Activated naive CD4-positive, alpha-beta T cell treated with anti-CD3 and anti-CD28 coated beads for 36 hours (primary cell): ENCODE measurements at places on chromosomes 4 and X.
A peak's percentile ranks its signal among the peaks of the same experiment; 100 is the strongest.

DNA sequence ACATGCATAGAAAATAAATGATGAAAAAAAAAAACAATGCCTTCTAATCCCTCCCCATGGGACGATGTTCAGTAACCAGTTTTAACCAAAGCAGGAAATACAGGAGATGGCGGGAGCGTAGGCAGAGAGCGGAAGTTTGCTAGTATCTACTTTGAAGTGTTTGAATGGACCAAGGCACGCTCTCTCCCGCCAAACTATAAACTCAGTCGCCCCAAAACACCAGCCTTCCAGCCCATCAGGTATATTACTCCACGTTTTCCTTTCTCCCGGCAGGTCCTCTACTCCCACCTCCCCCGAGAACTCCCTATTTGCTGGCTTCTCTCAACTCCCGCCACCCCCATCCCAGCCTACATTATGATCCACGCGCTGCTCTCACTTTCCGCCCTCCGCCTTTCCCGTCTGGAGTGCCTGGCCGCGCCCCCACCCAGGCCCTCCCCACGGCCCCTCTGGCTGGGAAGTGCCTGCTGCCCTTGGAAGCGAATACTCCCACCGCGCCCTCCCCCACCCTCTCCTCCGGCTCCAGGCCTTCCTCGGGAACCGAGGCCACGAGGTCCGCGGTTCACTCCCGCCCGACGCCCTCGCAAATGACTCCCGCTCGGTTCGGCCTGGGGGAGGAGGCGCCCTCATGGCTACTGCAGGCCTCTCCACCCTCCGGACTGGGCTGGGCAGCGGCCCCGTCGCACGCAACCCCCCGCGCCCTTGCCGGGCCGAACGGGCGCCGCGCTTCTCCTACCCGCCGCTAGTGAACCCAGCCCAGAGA, 723 bp downstream of the DHX15 start:
- peak; percentile 71 for DNase-seq

DNA sequence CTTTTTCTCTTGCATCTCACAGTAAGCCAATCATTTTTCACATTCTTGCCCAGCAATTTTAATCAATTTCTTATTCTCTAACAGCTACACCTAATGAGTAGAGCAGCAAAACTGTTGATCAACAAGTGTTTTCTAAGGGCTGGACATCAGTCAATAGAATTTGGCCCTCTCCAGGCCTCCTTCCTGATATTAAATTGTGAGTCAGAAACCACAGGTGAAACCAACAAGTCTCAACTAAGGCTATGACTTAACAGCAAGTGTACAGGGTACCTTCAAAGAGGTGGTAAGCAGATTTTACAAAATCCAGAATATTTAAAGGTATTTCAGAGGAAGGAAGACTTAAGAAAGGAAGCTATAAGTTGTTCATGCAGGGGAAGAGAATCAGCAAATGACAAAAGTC, 156.5 kb upstream of the ARHGAP24 start:
- DNase-seq: no peak

DNA sequence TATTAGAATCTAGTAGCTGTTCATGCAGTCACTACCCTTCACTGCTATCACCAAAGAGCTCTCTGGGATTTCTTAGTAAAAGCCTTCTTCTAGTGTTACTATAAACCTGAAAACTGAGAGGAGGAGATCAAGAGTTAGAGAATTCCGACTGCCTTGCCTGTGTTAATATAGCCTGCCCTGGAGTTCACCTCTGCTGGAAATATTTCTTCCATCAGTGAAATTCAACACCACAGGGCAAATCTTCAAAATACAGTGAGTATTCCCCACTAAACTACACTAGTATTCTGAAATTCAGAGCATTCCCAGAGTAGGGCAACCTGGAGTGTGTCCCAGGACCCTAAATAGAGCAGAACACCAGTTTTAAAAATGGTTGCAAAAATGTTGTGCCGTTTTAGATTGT, 301.1 kb downstream of the ARHGAP24 start:
- no peak for DNase-seq

DNA sequence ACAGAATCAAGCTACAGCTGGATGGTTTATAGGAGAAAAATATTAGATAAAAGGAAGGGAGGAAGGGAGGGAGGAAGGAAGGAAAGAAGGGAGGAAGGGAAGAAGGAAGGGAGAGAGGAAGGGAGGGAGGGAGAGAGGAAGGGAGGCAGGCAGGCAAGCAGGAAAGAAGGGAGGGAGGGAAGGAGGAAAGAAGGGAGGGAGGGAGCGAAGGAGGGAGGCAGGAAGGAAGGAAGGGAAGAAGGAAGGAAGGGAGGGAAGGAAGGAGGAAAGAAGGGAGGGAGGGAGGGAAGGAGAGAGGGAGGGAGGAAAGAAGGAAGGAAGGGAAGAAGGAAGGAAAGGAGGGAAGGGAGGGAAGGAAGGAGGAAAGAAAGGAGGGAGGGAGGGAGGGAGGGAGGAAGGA, 77.9 kb upstream of the C1QTNF7 start:
- DNase-seq: no peak

- DNase-seq: no peak
Observed at GRCh38 chr4:147303174-147303872, 177.6 kb upstream of the EDNRA start.

DNA sequence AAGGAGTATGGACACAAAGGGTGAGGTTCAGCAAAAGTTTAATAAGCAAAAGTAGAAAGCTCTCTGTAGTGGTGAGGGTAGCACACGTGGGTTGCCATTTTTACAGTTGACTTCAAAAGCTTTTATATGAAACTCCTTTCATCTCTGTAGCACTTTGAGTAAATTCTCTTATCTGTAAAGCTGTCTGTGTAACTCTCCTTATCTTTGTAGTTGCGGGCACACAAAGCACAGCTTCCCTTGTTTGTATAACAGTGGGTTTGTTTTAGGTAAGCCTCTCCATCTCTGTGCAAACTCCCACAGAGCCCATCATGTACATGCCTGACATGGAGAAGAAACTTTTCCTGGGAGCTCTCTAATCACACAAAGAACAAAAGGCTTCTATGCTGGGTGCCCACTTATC, 325.9 kb upstream of the PABPC5 start:
- no peak for DNase-seq

DNA sequence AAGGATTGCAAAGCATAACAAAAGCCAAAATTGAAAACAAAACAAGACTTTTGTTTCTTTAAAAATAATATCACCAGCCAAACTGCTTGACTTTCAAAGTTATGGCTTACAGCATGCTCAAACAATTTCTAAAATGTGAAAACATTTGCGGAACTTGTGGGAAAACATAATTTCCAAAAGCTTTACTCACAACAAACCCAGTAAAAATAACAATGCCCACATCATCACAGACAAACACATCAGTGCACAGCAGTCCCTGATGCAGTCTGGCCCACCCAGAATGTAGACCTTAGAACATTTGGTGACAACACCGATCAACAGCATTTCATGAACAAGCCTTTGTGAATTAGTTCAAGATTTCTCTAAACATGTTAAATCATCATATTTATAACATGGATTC, 98.9 kb downstream of the ARHGAP6 start:
- DNase-seq: no peak

DNA sequence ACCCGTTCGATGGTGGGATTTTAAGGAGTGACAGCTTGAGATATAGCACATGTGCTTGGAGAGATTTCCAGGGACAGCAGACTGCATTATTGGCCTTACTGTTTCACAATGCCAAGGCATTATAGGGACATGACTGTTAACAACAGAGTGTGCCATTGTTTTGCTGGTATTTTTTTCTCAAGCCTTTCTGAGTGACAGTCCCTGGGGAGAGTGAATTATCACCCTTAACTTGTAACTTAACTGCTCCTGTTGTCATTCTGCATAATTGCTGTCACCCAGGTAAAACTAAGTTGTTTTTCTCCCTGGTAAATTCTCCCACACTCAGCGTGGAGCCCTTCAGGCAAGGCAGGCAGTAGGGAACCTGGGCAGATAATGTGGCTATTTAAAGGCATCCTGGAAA, 989.2 kb upstream of the LCORL start:
- DNase-seq: no peak

DNA sequence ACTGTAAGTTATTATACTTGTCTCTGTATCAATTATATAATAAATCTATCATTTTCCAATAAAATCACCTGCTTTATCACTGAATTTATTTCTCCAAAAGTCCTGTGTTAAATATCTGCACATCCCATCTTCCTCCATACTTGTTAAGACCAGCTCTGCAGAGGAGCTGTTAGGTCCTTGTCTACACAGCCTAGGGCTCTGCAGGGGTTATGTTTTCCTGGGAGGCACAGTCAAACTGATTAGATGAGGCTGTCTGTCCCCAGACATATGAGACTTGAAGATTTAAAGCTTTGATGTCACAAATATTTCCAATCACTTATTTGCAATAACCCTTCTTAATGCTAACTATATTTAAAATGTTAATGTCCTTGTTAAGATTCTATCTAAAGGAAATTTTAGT, 446.8 kb downstream of the TRAM1L1 start:
- no peak for DNase-seq

- DNase-seq: no peak
Observed at GRCh38 chr4:26786916-26787315, 73.7 kb upstream of the STIM2 start.

DNA sequence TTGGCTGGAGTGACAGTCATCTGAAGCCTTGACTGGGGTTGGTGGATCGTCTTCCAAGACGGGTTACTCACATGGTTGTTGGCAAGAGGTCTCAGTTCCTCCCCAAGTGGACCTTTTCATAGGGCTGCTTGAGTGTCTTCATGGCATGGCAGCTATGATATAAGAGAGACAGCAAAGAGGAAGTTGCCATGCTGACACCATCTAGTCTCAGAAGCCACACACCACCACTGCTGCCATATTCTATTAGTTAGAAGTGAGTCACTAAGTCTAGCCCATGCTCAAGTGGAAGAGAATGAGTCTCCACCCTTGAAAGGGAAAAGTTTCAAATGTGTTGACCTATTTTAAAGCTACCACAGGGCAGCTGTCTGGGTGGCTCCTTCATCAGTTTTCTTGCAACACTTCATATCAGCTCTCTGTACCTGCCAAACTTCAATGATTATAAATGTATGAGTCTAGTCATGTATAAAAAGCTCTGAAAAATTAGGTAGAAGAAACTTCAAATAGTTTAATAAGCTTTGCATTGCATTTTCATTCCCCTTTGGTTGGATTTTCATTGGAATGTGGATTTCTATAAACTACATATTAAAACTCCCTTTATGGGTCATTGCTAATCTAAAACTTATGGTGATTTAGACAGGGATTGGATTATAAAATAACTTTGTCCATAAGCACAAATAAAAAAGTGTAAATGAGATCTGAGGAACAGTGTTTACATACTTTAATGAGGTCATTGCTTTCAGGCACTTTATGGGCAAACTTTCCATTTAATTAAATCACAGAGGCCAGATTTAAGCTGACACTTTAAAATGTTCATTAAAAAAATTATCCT, 68.0 kb upstream of the ATXN3L start:
- no peak for DNase-seq

DNA sequence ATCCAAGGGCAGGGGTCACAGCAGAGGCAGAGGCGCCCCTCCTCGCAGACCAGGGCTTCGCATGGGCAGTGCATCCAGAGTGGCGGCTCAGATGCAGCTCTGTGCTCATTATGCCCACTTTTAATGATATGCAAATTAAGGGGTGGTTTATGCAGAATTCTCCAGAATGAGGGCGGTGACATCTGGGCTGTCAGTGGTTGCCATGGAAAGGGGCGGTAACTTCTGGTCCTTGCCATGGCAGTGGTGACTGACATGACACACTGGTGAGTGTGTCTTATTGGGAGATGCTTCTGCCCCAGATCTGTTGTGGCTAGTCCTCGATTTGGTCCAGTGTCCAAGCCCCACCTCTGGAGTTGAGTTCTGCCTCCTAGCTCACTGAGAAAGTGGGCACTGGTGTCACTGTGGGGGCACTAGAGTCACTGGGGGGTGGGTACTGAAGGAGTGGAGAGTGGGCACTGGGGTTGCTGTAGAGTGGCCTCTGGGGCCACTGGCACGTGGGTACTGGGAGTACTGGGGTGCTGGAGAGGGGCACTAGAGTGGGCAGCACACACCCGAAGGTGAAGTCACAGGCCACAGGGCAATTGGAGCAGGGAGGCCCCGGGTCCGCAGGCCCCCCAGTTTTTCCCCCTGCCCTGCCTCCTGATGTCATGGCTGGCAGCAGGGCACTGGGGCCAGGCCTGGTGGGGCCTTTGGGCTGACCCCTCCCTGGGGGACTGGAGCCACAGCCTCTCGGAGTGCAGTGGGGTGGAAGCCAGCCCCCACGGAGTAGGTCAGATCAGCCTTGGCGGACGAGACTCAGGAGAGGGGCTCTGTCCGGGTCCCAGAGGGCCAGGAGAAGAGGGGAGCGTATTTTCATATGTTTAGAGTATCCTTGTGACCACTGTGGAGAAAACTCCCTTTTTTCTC, 98.6 kb upstream of the NKX1-1 start:
- DNase-seq: no peak

DNA sequence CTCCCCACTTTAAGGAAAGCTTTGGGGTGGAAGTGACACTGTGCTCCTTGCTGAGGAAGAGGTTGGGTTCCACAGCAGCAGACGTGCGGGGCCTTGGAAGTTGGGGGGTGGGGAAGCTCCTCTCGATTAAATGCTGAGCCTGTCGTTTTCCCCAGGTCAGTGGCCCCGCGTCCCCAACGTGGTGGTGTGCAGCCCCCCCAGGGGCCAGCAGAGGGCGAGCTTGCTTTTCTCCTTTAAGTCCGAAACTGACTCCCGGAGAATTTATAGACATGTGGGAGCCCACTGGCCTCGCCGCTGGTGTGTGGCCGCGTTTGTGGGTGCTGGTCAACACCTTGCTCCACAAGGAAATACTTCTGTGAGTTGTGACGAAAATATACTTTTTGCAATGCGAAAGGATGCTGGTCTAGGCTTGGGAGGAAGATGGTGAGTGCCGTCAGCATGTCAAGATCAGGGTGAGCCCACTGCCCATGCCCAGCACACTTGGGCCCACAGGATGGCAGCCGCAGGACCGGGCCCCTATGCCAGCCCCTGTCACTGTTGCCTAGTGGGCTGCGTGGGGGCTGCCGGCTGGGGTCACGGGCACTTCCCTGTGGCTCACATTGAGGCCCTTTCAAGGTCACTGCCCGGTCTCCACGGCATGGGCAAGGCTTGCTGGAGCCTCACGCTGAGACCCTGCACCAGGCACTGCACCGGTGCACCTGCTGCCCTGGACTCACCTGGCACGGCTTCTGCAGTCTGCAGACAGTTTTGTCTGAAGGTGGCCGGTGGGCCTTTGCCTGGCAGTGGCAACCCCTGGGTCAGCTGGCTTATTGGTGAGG, 9.4 kb downstream of the UVSSA start:
- DNase-seq: peak; percentile 53

GRCh38 chrX:68682790-68683189, 35.3 kb downstream of the STARD8 start:
- no peak for DNase-seq

- no peak for DNase-seq
Observed at GRCh38 chr4:1022051-1022738, 10.8 kb downstream of the FGFRL1 start.

DNA sequence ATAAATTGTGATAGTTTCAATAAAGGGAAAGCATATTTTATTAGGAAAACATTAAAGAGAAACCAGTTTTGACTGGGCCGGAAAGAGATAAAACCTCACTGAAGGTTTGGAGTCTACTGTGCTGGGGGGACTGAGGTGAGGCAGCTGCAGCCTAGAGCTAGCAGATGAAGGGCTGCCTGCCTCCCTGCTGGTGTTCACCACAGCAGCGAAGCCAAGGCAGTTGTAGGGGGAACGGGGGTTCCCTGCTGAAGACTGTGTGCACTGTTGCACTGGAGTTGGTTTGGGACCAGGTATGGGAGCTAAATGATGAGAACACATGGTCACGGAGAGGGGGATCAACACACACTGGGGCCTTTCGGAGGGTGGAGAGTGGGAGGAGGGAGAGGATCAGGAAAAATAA, 546.5 kb upstream of the SMIM31 start:
- DNase-seq: no peak
